A549 treated with DMSO at 1 μM for 4 hours (cell line): ENCODE measurements at places on chromosomes 13 and 19. TPM values are rescaled to one million over a fixed set of nuclear protein-coding genes. Genes with fewer than 3 reads are reported as not detected.

RFPL4AL1 gene
- total RNA-seq, result 0.12 to 0.34 TPM (median 0.12 TPM) in 3 of 5 replicates, not detected in the others

ZNF284 gene
- 0.34 to 0.71 TPM (median 0.57 TPM) in 5 replicates for total RNA-seq

CGB8 gene
- 3.5 to 6.0 TPM (median 4.8 TPM) in 5 replicates for total RNA-seq

ZNF558 gene
- 6.6 to 8.9 TPM (median 7.8 TPM) in 5 replicates for total RNA-seq

FGF14 gene
- 0.03 TPM in 1 of 5 replicates, not detected in the others for total RNA-seq
